Suppressor macrophage (primary cell): ENCODE measurements at places on chromosomes 4 and X.

DNA sequence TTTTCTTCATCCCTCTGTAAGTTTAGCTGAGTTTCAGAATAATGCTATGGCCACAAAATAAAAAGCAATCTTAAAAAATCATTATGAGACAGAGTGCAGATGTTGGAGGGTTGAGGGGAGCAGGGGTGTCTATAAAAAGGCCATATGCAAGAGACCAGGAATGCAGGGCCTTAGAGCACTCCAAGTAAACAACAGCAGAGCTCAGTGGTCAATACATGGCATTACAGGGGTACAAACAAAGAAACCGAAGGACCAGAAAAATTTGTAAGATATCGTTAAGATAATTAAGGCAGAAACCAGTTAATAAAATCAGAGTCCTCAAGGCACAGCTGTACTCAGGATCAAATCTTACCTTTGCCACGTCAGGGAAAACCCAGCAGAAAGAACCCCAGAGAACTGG, 28.4 kb upstream of the NDST3 start:
- DNase-seq: no peak

- DNase-seq: no peak
Observed at GRCh38 chrX:47849778-47850177, 13.1 kb downstream of the ZNF81 start.

DNA sequence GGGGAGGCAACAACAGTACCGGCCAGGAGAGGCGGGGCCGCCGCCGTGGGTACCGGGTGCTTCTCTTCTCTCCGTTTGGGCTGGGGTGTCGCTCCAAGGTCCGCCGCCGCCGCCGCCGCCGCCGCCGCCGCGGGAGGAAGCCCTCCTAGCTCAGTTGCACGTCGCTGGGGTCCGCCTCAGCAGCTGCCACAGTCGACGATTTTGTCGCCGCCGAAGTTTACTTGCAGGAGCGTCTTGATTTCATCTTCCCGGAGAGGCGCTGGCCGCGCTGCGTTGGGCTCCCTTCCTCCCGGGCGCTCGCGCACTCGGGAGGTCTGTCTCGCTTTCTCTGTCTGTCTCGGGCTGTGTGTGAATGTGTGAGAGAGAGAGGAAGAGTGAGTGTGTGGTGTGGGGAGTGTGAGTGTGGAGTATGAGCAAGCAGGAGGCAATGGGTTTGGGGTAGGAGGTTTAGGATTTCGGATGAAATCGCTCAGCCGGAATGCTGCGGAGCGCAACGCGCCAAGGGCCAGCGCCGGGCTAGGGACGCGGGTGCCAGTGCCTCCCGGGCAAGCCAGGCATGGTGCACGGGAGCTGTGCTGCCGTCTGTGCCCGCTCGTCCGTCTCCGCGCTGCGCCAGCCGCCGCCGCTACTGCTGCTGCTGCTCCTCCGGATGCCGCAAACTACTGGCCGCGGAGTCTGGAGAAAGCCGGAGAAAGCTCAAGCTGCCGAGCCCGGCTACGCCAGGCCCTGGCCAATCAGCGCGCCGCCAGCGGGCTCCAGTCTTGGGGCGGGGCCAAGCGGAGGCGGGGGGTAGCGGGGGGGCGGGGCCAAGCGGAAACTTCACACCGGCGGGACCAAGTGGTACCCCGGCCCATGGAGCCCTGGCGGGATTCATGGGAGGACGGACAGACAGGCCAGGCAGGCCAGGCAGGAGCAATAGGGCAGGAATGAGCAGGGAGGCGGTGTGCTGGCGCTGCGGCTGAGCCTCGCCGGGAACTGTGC, at the start of gene PCDH19:
Gene PCDH19 (minus strand): TSS at position 664 of the 981 bp plus-strand sequence. CDS start 1,676 bp downstream, outside the sequence.
- no peak for DNase-seq

- DNase-seq: no peak
Observed at GRCh38 chr4:100208964-100209363, 18.7 kb upstream of the DDIT4L start.
